ENCODE measurements at places on chromosomes 12 and 14.

GRCh38 chr14:61531465-61532122, 163.7 kb upstream of the HIF1A start:
- no peak for DNase-seq

DNA sequence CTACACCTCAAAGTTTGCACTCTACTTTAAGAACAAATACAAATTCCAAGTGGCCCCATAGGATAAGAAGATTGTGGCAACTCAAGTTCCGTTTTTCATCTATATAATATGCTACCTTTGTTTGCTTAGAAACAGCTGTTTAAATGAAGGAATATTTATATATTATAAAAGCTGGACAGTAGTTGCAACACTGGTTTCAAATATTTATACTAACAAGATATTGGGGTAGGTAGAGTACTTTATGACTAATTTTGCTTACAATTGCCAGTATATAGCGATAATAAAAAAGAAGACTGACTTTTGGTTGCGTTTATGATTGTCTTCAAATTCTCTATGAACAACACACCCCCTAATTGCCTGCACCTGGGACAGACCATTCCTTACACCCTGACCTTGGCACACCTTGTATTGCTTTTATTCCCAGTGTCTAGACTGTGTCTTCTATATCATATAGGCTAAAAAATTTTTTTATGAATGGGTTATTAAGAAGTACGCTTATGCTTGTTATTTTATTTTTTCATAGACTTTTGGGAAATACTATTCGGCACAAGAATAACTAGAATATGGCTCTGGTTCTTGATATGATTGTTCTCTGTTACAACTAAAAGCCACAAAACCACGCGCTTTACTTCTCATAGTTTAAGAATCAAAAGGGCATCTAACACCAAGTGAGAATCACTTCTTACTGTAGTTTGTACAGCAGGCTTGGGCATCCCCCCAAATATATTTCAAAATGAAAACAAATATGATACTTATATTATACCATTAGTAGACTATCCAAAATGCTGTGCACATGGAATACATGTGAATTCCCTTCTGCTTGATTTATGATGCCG, 455.4 kb upstream of the DCN start:
- DNase-seq: peak; percentile 75

GRCh38 chr12:51906430-51907082, 748 bp upstream of the ACVRL1 start:
- no peak for DNase-seq

- DNase-seq: no peak
Measured at GRCh38 chr14:87030197-87030596, 962.8 kb downstream of the GALC start.

GRCh38 chr14:73606271-73606670, 6.0 kb upstream of the ACOT6 start:
- DNase-seq: no peak

- peak; percentile 31 for DNase-seq
Measured at GRCh38 chr12:47078733-47079467, 521 bp upstream of the PCED1B start.

- DNase-seq: no peak
Measured at GRCh38 chr12:843609-844008, 91.2 kb downstream of the WNK1 start.

GRCh38 chr14:61568572-61569011, 126.7 kb upstream of the HIF1A start:
- peak; percentile 59 for DNase-seq

GRCh38 chr14:103121846-103122584, 1.2 kb upstream of the TNFAIP2 start:
- DNase-seq: peak; percentile 76

- DNase-seq: no peak
Measured at GRCh38 chr14:94501588-94502516, 7.4 kb downstream of the SERPINA12 start.

DNA sequence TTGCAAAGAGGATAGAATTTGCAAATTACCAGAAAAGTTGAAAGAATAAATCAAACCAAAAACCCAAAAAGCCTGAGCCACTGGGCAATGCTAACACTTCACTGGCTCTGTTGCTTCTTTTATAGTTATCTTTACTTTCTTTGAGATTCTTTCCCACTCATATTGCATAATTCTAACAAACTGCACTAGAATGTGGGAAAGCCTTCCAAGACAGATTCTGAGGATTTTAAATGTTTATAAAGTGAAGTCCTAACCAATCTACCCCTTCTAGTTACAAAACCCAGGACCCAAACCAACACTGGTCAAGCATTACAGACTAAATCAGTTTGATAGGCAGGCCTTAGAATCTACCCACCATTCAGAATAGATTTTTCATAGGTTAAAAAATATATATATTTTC, 150.9 kb downstream of the MED13L start:
- no peak for DNase-seq

DNA sequence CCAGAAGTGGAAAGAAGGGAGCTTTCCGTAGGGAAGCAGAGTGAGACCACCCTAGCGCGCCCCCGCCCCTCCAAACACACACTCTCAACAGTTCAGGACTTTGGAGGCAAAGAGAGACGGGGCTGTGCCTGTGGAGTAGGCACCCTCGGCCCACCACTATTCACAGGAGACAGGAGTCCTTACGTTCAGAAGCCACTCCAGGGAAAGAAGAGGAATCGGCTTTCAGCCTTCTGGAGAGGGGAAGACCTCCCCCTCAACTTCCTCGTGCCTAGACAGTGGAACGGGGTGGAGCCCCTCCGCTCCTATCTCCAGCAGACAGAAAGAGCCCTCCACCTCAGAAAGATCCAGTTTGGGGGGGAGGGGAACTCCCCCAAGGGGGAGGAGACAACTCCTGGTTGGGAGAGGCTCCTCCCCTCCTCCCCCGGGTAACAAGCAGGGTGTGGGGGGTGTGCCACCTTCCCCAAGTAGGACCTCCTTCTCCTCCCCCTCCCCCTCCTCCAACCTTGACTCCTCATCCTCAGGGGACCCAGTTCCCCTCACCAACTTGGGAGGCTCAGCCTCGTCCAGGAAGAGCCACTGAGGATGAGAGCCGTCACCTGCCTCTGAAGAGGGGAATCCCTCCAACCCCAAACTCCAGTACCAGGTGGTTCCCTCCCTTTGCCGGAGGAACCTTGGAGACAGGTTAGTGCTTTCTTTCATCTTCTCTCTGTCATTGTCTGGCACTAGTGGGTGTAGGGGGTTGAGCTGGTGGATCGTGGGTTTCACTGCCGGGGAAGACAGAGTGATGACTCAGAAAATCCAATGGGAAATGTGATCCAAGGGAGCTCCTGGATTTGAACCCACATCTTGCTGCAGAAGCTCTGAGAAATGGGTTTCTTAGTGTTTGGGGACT, 883 bp downstream of the FOXJ2 start:
- DNase-seq: peak; percentile 63

- DNase-seq: no peak
Measured at GRCh38 chr12:24603371-24603770, 345.5 kb downstream of the BCAT1 start.

Measured in NCI-H146 (cell line).